ENCODE measurements at places on chromosomes 13 and 19.

DNA sequence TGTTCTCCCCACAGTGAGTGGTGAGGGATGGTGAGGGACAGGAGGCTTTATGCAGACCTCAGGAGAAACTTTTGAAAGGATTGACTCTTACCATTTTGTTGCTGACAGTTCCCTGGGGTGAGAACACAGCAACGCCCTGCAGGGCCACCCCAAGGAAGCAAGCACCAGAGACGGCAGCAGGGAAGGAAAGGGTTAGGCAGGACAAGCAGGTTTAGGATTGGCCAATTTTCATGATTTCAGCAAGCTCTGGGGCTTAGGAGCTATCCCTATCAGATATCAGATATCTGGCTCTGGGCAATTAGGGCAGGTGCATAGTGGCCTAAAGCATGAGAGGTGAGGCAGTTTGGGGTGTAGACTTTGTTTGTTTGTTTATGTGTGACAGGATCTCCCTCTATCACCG, 87.0 kb upstream of the LSM14A start:
- DNase-seq = no peak

GRCh38 chr13:112956571-112957294, 12.3 kb upstream of the MCF2L start:
- no peak for DNase-seq

GRCh38 chr13:110771194-110771593, 57.7 kb downstream of the ING1 start:
- no peak for DNase-seq

GRCh38 chr13:43143591-43143990, 120.2 kb downstream of the DNAJC15 start:
- no peak for DNase-seq

GRCh38 chr19:49687566-49688316, 1.7 kb upstream of the ADM5 start:
- no peak for DNase-seq

GRCh38 chr19:1884291-1884718, 991 bp downstream of the ABHD17A start:
- DNase-seq = peak; percentile 34

- no peak for DNase-seq
Measured at GRCh38 chr13:82739881-82740280, 1142.4 kb downstream of the SLITRK1 start.

DNA sequence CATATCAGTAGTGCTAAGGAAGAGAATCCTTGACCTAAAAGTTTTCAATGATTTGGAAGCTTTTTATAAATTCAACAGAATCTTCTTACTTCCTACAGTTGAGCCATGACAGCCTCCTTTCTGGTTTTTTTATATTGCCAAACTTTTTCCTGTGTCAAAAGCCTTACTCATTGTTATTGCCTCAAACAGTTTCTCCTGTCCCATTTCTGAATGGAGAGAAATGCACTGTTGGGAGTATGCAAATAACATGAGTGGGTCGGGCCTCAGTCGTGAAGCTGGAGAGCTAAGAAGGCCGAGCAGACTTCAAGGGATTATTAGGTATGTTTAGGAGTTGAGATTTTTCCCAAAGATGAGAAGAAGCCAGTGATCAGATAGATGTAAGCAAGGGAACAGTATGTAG, 766.4 kb upstream of the KLHL1 start:
- DNase-seq = no peak

DNA sequence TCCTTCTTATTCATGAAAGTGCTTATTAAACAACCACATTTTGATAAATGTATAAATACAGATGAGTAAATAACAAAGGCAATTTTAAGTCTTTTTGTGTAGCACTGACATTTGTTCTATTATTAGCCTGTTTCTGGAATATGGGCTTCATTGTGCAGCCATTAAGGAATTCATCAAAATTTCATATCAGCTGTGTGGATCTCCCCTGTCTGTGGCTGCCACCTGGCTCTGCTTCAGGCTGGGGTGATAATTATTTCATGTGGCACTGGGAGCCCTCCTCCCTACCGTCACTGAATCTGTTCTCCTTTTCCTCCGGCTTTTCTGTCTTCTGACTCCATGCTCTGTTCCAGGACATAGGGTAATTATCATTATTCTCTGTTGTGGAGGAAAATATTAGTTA, 57.1 kb downstream of the LMO7 start:
- no peak for DNase-seq

GRCh38 chr19:4588291-4588761, 28.8 kb upstream of the SEMA6B start:
- no peak for DNase-seq

DNA sequence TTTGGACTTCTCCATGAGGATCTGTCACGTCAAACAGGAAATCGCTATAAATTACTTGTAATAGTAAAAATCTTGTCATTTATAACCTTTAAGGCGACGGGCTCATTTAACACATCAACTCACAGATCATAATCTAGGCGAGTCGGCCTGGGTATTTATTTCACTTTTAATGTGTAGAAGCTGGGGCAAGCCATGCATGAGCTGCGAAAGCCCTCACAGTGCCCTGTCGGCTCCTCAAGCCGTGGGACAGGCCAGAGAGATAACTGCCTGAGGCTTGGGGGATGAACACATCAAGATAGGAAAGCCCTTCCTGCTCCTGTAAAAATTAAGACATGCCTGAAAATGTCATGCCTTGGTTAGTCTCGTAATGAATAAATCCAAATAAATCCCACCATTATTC, 30.8 kb downstream of the SOX1 start:
- DNase-seq = no peak

DNA sequence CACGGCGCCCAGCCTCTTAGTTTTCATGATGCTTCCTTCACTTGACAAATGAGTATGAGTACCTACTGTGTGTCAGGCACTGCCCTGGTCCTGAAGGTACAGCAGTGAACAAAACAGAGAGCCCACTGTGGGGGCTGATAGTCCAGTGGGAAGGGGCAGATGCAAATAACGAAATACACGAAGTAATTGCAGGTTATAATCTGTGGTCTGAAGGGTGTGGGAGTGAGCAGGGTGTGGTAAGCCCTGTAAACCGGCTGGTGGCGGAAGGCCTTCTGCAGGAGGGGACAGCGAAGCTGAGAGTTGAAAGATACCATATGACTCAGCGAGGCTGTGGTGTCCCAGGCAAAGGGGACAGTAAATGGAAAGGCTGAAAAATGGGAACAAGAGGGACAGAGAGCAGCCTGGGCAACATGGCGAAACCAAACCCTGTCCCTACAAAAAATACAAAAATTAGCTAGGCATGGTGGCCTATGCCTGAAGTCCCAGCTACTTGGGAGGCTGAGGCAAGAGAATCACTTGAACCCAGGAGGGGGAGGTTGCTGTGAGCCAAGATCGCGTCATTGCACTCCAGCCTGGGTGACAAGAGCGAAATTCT, 60.5 kb downstream of the MAP4K1 start:
- peak; percentile 48 for DNase-seq

DNA sequence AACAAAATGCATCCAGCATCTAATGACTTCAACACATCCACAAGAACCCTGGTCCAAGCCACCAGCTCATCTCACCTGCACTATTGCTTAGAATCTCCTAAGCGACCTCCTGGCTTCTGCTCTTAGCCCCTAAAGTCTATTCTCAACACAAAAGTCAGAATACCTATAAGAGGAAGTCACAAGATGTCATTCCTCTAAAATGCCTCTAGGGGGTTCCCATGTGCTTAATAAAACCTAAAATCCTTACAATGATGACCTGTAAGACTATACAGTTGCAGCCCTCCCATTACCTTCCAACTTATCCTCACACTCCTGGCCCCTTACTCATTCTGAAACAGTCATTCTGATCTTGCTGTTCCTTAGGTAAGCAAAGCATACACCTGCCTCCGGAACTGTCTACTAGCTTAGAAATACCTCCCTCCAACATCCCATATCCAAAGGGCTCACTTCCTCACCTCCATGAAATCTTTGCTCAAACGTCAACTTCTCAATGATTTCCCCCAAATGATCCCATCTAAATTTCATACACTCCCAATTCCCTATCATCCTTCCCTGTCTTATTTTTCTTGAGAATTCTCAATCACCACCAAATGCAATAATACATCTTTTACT, 10.0 kb downstream of the ATP7B start:
- no peak for DNase-seq

DNA sequence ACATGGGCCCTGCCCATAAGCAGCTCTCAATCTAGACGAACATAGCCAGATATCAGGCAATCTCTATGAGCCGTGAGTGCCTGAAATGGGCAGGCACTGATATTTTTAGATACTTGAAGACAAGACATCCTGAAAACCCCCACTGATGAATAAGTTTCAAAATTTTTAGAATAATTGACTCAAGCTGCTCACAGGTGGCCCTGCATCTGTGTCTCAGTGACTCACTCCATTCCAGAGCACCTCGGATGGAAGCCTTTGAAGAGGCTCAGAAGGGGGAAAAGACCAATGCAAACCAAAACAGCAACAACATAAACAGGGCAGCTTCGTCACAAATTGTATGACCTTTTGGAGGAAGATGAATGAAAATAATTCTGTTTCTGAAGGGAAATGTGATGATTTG, 42.8 kb upstream of the SLC46A3 start:
- DNase-seq = no peak

- DNase-seq = no peak
Measured at GRCh38 chr13:58343076-58343475, 711.5 kb downstream of the PCDH17 start.

GRCh38 chr19:10762656-10763055, 44.8 kb downstream of the DNM2 start:
- peak; percentile 19 for DNase-seq

- no peak for DNase-seq
Measured at GRCh38 chr13:26996965-26997752, 174.5 kb downstream of the USP12 start.

GRCh38 chr19:30881930-30882329, 467.3 kb downstream of the TSHZ3 start:
- DNase-seq = no peak

DNA sequence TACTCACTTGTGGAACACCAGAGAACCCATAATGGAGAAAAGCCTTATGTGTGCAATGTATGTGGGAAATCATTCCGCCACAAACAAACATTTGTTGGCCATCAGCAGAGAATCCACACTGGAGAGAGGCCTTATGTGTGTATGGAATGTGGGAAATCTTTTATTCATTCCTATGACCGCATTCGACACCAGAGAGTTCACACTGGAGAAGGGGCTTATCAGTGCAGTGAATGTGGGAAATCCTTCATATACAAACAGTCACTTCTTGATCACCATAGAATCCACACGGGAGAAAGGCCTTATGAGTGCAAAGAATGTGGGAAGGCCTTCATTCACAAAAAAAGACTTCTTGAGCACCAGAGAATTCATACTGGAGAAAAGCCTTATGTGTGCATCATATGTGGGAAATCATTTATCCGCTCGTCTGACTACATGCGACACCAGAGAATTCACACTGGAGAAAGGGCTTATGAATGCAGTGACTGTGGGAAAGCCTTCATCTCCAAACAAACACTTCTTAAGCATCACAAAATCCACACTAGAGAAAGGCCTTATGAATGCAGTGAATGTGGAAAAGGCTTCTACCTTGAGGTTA, 10.9 kb downstream of the ZNF549 start:
- DNase-seq = no peak

DNA sequence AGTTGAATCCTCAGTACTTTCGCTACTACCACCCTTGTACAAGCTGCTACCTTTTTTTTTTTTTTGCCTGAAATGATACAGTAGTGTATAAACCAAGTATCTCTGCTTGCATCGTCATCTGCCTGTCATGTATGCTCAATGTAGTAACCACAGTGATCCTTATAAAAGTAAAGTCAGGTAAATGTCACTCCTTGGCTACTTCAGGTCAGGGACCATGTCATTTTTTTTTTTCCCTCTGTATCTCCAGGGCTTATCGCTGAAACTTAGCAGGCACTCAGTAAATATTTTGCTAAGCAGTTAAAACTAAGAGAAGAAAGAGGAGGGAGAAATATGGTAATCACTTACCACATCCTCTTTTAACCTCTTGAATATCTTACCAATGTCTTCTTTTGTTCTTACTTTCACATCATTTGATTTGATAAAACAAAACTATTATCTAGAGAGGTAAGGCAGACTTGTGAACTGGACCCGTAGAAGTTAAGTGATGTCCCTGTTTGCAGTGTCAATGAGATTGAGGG, 96.8 kb upstream of the KLF12 start:
- no peak for DNase-seq

GRCh38 chr13:98308086-98308911, 131.2 kb upstream of the RNF113B start:
- DNase-seq = no peak

- no peak for DNase-seq
Measured at GRCh38 chr19:38513762-38514167, 80.3 kb downstream of the RYR1 start.

GRCh38 chr19:49590071-49590970, 661 bp upstream of the PRR12 start:
- DNase-seq = peak; percentile 88

- peak; percentile 17 for DNase-seq
Measured at GRCh38 chr19:6710273-6711077, 10.0 kb downstream of the C3 start.

- no peak for DNase-seq
Measured at GRCh38 chr19:35913589-35913988, 5.5 kb upstream of the TYROBP start.

- no peak for DNase-seq
Measured at GRCh38 chr13:43266936-43267615, 243.7 kb downstream of the DNAJC15 start.

DNA sequence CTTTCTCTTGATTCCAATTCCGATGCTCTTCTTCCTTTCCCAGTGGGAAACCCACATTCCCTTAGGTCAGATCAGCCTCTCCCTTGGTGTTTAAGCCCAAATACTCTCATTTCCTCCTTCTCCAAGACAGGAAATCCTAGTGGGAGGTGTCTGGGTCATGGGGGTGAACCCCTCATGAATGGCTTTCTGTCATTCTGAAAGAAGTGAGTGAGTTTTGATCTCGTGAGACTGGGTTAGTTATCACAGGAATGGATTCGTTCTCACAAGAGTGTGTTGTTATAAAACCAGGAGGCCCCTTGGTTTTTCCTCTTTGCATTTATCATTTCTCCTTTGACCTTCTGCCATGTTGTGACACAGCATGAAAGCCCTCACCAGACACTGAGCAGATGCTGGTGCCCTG, 76.2 kb upstream of the MTIF3 start:
- no peak for DNase-seq

All from activated naive CD4-positive, alpha-beta T cell treated with Interleukin-2 at 50 U/mL for 16 hours (primary cell).